ENCODE measurements at places on chromosomes 13 and 19.

- DNase-seq, result no peak
These were observed 11.7 kb upstream of the MTIF3 start for GRCh38 chr13:27461940-27462584.

- DNase-seq, result no peak
These were observed 234.1 kb downstream of the FOXO1 start for GRCh38 chr13:40432018-40432978.

- no peak for DNase-seq
These were observed 285.5 kb downstream of the UQCRFS1 start for GRCh38 chr19:28927456-28927855.

DNA sequence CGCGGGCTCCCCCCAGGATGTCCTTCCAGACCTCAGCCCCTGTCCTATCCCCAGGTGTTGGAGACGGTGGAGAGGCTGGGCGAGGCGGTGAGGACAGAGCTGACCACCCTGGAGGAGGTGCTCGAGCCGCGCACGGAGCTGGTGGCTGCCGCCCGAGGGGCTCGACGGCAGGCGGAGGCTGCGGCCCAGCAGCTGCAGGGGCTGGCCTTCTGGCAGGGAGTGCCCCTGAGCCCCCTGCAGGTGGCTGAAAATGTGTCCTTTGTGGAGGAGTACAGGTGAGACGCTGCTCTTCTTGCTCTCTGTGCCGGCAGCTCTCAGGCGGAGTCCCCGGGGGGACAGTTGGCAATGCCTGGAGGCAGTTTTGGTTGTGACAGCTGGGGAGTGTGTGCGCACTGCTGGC lies 6.9 kb downstream of the TTYH1 start:
- DNase-seq, result no peak

- no peak for DNase-seq
These were observed 572.5 kb downstream of the LIG4 start for GRCh38 chr13:107642831-107643230.

DNA sequence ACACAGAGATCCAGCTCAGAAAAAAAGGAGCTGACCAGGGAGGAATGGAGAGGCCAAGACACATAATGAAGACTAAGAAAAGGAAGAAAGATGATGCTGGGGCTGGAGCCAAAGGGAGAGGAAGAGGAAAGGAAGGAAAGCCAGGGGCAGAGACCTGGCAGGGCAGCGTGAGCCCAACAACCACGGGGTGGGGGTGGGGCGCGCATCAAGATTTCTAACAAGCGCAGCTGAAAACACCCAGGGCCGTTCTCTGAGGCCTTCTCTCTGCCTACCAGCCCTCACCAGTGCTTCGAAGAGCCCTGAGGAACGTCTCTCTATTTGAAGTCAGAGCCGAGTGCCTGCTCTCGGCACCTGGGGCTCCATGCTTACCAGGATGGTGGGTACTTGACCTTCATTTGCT lies 23.6 kb upstream of the POU2F2 start:
- DNase-seq, result no peak

- no peak for DNase-seq
These were observed 11.9 kb upstream of the GARIN5A start for GRCh38 chr19:50488389-50489194.

- DNase-seq, result no peak
These were observed 22.3 kb downstream of the SLC7A1 start for GRCh38 chr13:29573190-29573589.

GRCh38 chr13:93244141-93244917 lies 17.7 kb downstream of the GPC6 start:
- no peak for DNase-seq

DNA sequence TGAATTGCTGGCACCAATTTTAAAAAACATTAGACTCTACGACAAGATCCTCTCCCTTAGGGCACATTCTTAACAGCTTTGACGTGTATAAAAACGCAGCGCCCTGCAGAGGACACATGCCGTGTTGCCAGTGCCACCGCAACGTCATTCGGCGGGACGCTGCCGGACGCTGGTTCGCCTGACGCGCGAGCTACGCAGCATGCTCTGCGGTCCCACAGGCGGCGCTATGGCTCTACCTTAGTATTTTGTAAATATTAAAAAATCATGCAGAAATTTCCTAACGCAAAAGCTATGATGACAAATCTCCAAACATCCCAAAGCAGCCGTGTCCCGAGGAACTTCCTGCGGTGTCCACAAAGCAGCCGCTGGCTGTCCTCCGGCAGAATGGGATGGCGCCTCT lies 4.2 kb upstream of the ADPRHL1 start:
- no peak for DNase-seq

DNA sequence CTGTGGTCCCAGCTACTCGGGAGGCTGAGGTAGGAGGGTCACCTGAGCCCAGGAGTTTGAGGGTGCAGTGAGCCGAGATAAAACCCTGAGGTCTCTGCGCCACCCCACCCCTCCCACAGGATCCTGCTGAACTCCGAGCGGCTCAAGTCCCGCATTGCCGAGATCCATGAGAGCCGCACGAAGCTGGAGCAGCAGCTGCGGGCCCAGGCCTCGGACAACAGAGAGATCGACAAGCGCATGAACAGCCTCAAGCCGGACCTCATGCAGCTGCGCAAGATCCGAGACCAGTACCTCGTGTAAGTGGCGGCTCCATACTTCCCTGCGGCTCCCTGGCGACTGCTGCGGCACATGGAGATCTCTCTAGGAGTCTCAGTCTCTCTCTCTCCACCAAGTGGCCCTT lies 6.6 kb upstream of the IFI30 start:
- DNase-seq, result no peak

- DNase-seq, result no peak
These were observed 305.4 kb upstream of the SLITRK1 start for GRCh38 chr13:84187626-84188025.

GRCh38 chr13:71685072-71685471 lies 181.9 kb downstream of the DACH1 start:
- DNase-seq, result no peak

DNA sequence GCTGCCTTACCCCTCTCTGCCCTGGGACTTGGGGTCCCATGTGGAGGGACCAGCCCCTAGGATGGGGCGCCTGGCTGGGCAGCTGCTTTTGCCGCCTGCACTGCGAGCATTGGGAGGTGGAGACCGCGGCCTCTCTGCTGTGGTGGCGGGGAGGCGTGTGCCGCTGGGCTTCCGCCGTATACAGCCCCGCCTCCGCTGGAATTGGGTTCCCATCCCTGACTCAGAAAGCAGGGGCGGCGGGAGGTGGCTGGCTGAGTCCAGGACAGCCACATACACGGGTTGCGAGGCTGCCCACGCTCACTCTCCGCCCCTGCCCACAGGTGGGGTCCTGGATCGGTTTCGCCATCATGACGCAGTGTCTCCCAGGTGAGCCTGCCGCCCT lies 6.6 kb downstream of the NDUFB7 start:
- DNase-seq, result no peak

DNA sequence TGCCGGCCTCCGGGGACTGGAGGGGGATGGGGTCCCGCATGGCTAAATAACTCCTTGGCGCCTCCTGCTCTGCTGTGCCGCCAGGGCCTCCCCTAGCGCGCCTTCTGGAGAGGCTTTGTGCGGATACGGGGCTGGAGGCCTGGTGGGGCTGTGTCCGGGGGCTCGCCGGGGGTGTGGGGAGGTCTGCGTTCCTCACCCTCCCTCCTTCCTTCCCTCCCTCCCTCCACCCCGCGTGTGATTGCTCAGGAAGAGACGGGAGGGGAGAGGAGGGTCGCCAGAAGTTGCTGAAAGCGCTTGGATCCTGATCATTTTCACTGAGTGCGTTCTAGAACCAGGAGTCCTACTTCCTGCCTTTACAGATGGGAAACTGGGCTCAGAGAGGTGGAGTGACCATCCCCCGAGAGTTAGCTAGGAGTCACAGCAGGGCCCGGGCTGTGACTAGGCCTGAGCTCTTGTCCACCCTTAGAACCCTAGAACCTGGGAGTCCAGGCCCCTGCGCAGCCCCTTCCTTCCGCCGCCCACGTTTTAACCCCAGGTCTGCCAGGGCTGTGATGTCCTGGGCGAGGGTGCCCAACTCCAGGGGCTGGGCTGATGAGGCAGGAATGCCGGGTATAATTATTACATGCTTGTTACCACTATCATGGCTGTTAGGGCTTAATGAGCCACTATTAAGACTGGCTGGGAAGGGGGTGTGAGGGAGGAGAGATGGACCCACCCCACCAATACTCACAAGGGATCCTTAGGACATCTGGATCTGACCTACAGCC lies 782 bp upstream of the JUND start:
- no peak for DNase-seq

GRCh38 chr13:30607908-30608307 lies 9.8 kb upstream of the USPL1 start:
- DNase-seq, result no peak

DNA sequence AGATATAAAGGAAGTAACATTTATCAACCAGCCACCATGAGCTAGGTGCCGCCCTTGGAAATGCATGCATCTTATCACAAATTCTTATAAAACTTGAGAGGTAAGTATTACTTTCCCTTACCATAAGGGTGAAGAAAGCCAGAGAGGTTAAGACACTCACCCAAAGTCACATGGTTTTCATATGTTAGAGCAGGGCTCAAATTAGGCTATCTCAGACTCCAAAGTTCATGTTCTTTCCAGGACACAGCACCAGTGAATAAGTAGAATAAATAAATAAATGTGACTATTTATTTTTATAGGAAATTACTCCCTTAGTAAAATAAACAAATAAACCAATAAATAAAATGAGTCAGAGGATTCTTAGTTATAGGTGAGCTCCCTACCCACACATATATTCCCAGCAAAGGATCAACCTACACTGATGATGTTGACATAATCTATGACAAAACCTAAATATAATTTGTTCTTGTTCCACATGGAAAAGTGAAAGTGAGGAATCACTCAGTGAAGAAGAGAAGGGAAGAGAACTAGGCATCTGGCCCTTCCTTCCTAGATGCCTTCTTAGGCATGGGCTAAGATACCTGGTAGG lies 27.2 kb downstream of the SPRY2 start:
- no peak for DNase-seq

- no peak for DNase-seq
These were observed 1.4 kb downstream of the ARHGEF18 start for GRCh38 chr19:7349961-7350711.

GRCh38 chr19:4057931-4058692 lies 8.6 kb downstream of the ZBTB7A start:
- DNase-seq, result peak; percentile 78

GRCh38 chr13:46721054-46721453 lies 75.9 kb downstream of the ESD start:
- peak; percentile 36 for DNase-seq

DNA sequence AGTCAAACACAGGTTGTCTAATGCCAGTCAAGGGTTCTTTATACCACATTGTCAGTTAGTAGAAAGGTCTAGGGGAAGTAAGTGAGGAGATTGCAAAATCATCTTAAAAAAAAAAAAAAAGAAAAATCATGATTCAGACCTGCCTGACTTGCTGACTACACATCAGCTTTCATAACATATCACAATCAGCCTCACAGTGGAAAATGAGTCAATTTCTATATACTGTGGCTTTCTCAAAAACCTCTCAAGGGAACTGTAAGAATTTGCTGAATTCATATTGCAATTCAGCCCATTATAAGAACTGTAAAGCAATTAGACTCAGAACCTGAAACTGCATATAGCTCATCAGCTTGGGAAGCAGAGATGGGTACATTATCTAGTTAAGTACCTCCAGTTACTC lies 75.3 kb upstream of the GPC6 start:
- peak; percentile 70 for DNase-seq

GRCh38 chr13:25848812-25849745 lies 202.7 kb downstream of the SHISA2 start:
- DNase-seq, result no peak

DNA sequence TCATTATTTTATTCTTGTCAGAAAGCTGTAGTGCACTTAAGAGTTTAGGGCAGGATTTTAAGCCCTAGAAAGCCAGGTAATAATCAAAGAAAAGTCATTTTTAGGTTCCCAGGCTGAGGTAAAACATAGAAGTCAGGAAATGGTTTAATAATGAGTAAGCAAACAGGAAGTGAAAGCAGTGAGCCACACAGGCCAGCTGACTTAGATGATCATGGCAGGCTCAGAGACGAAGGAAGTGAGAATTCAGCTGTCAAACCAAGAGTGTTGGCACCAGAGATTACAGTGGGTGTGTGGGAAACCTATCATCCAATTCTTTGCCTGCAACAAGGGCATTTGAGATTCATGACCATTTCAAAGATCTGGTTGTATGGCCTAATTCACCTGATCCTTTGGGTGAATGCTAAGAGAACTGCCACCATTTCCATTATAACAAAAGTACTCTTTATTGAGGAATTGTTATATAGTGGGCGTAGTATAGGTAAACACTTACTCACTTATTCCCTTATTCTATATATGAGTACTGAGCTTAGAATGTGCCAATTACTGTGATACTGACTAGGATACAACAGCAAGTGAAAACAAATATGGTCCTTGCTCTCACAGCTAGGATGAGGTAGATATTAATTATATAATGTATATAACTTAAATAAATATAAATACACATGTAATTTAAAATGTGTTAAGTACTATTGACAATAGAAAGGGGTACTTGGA lies 103.7 kb upstream of the EDNRB start:
- DNase-seq, result no peak

- DNase-seq, result no peak
These were observed 400.5 kb downstream of the KLF12 start for GRCh38 chr13:73733706-73734105.

DNA sequence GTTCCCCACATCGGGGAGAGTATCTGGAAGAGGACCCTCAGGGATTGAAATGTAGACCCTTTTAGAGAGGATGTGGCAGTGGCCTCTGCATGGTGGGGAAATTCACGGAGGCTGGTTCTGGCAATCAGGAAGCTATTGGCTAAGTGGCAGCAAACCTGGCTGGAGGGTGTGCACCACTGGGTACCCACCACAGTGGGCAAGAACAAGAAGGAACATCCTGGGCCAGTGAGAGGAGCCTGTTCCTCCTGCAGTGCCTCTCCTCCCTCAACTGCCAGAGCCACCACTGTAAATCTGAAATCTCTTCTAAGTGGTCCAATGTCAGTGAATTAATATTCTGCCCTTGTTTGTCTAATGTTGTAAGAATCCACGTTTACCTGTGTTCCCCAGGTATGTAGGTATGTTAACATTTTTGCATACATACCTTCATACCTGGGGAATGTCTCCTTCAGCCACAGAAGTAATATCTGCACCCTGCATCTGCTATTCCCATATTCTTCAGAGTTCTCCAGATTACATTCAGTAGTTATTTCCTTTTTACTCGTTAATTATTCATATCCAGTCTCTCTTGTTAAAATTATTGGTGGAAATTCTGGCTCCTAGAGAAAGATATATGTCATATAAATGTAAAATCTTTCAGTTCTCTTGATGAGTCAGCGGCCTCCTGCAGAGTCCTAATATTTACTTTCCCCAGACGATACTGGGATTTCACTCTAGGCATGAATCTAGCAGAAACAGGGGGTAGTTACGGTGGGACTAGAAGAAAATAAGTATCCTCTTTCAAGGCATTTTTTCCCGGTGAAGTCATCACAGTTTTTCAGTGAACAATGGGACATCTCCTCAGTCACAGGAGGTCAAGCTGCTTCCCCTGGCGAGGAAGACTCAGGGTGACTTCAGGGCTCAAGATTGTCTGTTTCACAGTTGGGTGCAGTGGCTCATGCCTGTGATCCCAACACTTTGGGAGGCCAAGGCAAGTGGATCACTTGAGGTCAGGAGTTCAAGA lies 148.3 kb downstream of the MYO16 start:
- no peak for DNase-seq

Measured in fibroblast of the conjunctiva (primary cell).